ENCODE measurements at places on chromosomes 1 and 21.
A peak's percentile ranks its signal among the peaks of the same experiment; 100 is the strongest.

GRCh38 chr1:56584910-56585528 lies 5.7 kb upstream of the PLPP3 start:
- DNase-seq: no peak

GRCh38 chr1:11546456-11546855 lies 67.5 kb downstream of the DISP3 start:
- no peak for DNase-seq

- DNase-seq: no peak
Measured at GRCh38 chr1:25991937-25992688, 5.8 kb downstream of the PAFAH2 start.

DNA sequence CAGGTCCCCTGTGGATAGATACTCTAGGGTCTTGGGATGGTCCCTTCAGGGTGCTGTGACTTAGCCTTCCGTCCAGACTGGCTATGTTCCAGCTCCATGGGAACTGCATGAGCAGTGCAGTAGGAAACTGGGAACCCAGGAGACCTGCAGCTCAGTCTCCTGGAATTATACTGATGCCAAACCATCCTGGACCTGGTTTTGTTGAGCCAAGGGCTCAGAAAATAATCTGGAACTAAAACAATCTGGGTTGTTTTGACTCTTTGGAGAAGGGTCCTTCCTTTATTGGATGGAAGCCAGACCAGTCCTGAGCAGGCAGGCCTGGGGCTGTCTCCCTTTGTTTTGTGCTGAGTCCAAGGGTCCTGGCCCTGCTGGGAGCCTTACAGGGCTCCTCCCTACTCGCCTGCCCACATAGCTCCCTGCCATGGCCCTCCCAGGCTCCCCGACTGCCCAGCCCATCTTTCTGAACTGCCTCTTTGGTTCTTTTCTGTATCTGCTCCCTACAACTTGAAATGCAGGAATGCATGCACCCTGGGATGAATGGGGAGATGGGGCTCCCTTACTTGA lies 1.2 kb downstream of the IPO13 start:
- DNase-seq: no peak

GRCh38 chr1:31651766-31652165 lies 7.1 kb upstream of the PEF1 start:
- no peak for DNase-seq

DNA sequence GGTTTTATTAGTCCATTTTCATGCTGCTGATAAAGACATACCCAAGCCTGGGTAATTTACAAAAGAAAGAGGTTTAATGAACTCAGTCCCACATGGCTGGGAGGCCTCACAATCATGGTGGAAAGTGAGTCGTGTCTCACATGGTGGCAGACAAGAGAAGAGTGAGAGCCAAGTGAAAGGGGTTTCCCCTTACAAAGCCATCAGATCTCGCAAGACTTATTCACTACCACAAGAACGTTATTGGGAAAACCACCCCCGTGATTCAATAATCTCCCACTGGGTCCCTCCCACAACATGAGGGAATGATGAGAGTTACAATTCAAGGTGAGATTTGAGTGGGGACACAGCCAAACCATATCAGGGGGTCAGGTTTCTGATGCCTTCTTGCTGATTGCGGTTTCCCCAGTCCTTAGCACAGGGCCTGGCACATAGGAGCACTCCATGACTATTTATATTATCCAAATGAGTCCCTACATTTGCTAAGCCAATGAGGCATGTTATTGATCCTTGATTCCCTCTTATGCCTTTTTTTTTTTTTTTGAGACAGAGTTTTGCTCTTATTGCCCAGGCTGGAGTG lies 35.3 kb upstream of the PAXBP1 start:
- DNase-seq: no peak

DNA sequence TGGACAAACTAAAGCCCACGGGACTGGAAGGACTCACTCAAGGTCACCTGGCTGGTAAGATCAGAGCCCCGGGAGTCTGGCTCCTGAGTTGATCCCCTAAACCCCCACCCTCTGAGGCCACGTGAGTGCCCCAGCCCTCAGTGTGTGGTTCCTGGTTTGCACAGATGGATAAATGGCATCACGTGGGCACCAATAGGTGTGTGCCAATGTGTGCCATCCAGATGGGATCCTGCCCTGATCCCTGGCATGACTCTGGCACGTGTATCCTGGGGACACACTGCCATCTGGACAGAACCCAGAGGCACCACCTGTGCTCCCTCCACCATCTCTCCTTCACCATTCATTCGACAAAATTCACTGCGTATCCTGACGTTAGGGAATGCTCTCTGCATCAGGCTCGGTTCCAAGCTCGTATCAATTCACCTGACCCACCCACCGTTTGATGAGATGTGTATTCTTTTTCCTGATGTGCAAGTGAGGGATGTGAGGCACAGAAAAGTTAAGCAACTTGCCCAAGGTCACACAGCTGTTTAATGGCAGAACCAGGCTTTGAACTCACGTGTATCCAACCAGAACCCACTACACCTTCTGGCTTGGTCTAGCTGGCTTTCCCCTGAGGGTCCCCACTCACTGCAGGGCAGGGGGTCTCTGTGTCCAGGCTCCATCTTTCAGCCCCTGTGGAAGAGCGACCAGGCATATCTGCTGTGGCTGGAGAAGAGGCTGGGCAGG lies 49.8 kb upstream of the PAX7 start:
- DNase-seq: no peak

- no peak for DNase-seq
Measured at GRCh38 chr1:235014756-235015155, 113.9 kb downstream of the TOMM20 start.

DNA sequence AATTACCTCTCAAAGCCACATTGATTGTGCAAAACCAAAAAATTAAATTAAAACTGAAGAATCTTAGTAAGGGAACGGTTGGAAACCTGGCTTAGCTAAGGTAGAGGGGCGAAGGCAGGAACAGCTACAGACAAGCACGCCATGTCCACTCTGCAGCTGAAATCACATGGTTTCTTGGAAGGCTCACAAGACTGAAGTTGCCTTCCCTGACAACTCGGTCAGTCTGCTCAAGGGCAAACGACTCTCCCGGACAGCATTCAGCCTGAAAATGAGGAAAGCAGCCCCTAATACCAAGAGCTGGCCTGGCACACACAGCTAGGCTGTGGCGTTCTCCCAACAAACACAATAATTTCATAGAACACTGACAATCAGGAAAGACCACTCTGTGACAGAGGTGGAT lies 22.7 kb upstream of the BECN2 start:
- DNase-seq: no peak

- no peak for DNase-seq
Measured at GRCh38 chr1:229567109-229567868, 8.8 kb upstream of the ABCB10 start.

GRCh38 chr1:214123061-214123784 lies 135.4 kb downstream of the PROX1 start:
- peak; percentile 43 for DNase-seq

DNA sequence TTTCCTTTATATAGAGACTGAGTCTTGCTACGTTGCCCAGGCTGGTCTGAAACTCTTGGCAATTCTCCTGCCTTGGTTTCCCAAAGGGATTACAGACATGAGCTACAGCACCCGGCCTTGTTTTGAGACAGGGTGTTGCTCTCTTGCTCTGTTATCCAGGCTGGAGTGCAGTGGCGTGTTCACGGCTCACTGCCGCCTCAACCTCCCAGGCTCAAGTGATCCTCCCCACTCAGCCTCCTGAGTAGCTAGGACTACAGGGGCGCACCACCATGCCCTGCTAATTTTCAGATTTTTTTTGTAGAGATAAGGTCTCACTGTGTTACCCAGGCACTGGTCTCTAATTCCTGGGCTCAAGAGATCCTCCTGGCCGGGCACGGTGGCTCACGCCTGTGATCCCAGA lies 14.8 kb downstream of the LCK start:
- no peak for DNase-seq

- DNase-seq: no peak
Measured at GRCh38 chr21:35933466-35933865, 126.9 kb downstream of the SETD4 start.

GRCh38 chr1:235650341-235651169 lies 971 bp upstream of the GNG4 start:
- DNase-seq: peak; percentile 44

DNA sequence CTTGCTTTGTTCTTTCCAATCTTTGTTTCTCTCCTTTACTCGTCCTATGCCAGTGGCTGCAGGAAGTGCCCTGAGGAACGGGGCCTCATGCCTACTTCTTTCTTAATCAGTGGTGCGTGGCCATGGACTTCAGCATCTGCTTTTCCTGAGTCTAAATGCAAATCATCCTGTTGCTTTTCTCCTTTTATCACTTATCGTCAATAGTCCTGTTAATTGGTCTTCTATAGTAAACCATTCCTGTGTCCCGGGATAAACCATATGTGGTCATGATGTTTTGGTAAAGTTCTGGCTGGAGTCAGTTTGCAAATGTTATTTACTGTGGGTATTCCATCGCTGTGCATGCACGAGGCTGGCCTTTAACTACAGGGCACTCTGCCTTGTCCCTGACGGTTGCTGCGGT lies 47.5 kb downstream of the AGPAT3 start:
- no peak for DNase-seq

DNA sequence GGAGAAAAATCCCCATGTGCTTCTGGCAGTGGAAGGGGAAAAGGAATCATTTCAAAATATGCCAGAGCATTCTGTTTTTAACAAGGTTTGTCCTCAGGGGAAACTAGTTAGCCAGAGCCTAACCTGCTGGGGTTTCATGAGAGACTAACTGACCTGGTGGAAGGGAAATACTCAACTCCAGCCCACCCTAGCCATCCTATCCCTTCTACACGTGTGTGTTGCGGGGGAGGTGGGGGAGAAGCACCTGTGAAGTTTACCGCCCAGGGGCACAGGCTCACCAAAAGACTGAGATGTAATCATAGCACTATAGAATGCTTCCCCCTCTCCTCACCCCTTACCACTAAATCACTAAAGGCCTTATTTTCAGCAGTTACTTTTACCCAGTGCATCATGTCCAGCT lies 139.5 kb downstream of the GRIK3 start:
- no peak for DNase-seq

DNA sequence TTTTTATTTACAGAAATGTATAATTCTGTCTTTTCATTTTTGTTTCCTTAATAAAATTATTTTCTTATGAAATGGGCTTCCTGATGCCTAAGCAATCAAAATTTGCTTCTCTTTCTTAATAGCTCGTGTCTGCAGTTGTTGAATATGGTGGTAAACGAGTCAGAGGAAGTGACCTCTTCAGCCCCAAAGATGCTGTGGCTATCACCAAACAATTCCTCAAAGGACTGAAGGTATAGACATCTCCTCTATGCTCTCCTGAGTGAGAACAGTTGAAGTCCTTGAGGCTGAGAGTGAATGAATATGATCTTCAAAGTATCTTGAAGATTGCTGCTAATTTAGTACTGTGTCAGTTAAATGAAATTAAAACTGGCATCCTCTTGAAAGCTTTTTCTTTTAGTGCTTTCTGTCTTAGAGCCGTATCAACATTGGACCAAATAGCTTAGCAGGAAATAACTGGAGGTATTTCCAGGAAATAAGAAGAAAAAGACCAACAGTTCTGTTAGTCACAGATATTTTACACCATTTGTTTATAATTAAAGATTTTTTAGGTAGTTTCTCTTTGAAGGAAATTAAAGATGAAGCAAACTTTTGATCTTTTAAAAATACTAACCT lies 24.7 kb downstream of the VPS45 start:
- DNase-seq: no peak

DNA sequence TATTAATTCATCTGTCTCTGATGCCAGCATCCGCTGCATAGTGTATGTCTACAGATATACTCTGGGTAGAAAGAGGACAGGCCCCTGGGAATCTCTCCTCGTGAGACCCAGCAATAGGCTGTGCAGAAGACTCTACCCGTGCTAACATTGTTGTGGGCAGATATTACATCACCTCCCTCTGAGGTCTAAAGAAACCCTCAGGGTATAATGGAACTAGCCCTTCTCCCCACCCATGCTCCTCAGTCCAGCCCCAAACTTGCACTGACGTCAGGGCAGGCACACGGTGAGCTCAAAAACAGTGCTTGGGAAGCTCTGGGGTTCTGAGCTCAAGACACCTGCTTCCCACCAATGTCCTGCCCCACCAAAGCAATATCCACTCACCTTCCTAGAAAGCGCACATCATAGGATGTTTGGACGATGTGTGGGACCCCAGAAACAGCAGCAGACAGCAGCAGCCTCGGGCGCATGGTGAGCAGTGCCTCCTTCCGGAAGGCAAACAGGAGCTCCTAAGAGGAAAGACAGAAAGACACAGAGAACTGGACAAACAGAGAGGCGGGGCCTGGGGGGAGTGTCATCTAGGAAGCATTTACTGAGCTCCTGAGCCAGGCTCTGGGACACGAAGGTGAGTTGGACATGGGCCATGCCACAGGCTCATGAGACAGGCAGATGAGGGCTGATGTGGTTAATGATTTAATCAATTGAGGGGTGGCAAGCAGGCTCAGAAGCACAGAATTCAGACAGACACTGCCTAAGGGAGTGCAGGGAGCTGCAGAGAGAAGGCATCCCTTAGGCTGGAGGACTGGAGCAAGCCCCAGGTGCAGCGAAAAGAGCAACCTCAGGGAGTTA lies 4.8 kb downstream of the OVGP1 start:
- DNase-seq: no peak

- no peak for DNase-seq
Measured at GRCh38 chr1:54249819-54250435, 50.0 kb downstream of the MRPL37 start.

GRCh38 chr1:27455139-27455811 lies 34.7 kb downstream of the WASF2 start:
- no peak for DNase-seq

DNA sequence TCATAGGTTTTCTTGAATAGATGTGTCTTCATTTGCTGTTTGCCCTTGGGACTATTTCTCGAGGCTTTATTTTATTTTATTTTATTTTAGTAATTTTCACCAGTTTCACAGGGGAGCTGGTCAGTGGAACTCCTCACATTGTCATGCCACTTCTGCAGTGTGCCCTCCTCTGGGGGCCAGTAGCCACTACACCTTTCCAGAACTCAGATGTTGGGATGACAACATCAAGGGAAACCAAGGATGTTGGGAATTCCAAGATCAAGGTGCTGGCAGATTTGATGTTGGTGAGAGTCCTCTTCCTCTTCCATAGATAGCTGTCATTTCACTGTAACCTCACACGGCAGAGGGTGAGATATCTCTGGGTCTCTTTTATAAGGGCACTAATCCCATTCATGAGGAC lies 35.5 kb downstream of the SLC26A9 start:
- no peak for DNase-seq

GRCh38 chr21:24420689-24421088 lies 1186.6 kb downstream of the MRPL39 start:
- DNase-seq: no peak

DNA sequence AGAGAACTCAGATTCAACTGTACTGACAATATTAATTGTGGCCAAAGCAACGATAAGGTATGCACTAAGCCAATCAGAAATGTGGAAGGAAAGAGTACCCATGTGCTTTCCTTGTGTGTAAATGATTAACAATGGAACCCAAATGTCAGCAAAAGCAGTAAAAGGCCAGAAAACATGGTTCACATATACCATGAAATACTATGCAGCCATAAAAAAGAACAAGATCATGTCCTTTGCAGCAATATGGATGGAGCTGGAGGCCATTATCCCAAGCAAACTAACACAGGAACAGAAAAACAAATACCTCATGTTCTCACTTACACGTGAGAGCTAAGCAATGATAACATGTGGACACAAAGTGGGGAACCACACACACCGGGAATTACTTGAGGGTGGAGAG lies 78.5 kb downstream of the SUSD4 start:
- DNase-seq: no peak

GRCh38 chr1:15328351-15329103 lies 81.2 kb upstream of the EFHD2 start:
- no peak for DNase-seq

GRCh38 chr1:180156631-180157091 lies 2.0 kb downstream of the QSOX1 start:
- no peak for DNase-seq

- DNase-seq: no peak
Measured at GRCh38 chr1:109395602-109396512, 1.9 kb downstream of the SORT1 start.

Data from NCI-H1417 treated with DMSO at 0.1 percent for 48 hours (cell line).